Hematopoietic multipotent progenitor cell treated with erythropoietin and hydrocortisone succinate and interleukin-3 and kit ligand, for 8 days (in vitro differentiated cells): ENCODE measurements at places on chromosomes 2 and 18.

GRCh38 chr2:108119492-108119891, 120.3 kb upstream of the SULT1C3 start:
- no peak for DNase-seq

- no peak for DNase-seq
Observed at GRCh38 chr2:72118951-72119350, 28.7 kb downstream of the CYP26B1 start.

DNA sequence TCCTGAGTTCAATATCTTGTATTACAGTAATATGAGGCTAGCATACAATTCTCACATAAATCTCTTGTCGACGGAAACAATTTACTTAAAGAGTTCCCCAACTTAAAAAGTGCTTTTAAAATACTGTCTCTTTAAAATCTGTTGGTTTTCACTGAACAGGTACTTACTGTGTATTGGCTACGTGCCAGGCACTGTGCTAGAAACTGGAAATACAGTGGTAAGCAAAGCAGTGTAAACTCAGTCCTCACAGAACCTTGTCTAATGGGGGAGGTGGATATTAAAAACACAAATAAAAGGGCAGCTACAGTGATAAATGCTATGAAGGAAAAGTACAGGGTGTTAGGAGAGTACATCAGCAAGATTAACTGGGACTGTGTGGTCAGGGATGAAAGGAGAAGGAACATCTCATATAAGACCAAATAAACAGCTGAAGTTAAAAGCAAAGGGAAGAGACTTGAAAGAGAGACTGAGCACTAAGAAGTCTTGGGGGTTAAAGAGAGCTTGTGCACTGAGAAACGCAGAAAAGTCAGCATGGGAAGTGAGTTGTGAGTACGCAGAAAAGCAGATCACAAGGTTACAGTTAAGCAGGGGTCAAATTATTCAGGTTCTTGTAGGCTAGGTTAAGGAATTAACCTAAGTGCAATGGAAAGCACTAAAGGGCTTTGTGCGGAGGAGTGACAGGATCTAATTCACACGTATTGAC, 52.5 kb downstream of the USP40 start:
- no peak for DNase-seq

- DNase-seq, result no peak
Observed at GRCh38 chr2:65834062-65834461, 401.7 kb upstream of the SPRED2 start.

DNA sequence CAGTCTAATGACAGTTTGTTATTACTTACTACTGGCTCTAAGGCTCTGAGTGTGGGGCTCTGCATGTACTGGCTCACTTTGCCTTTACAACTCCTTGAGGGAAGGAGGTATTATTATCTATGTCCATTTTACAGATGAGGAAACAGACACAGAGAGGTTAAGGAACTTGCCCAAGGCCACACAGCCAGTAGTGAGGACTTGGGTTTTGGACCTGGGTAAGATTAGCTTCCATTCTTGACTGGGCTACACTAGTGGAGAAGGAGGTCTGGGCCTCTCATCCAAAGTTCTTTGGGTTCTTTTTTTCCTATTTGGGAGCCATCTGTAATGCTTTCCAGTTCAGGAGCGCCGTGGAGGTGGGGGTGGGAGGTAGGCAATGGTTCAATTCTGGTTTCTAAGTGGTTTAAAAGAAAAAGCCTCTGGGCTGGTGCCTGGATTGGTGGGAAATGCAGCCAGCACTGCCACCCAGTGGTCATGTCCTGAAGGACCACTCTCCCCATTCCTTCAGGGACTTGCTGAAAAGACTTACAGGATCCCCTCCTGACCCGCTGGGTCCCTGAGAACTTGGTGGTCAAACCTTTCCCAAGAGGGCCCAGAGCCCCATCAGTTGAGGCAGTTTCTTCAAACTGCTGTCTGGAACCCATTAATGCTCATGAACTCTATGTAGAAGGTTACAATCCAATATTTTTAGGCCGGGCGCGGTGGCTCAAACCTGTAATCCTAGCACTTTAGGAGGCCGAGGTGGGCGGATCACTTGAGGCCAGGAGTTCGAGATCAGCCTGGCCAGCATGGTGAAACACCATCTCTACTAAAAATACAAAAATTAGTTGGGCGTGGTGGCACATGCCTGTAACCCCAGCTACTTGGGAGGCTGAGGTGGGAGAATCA, 38.6 kb upstream of the NOTO start:
- DNase-seq, result peak; percentile 66

- no peak for DNase-seq
Observed at GRCh38 chr2:10932345-10933151, 20.8 kb downstream of the KCNF1 start.

DNA sequence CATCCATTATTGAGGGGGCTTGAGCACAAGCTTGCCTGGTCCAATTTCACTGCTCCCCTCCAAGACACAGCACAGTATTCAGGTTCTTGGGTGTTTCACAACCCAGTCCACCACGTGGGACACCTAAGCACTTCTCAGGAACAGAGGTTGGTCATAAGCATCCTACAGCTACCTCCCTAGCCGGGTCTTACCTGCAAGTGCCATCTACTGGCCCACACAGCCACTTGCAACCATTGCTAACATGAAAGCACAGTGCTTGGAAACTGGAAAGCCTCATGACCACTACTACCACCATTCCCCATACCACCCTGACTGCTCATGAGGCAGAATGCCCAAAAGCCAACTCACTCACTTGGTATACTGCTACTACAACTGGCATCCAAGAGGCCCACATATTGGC, 105.7 kb upstream of the RPRM start:
- no peak for DNase-seq

- no peak for DNase-seq
Observed at GRCh38 chr18:55419132-55419946, 168.7 kb downstream of the TCF4 start.

- DNase-seq, result no peak
Observed at GRCh38 chr18:54159906-54160305, 64.6 kb downstream of the MBD2 start.

GRCh38 chr2:140595107-140595506, 1535.7 kb downstream of the LRP1B start:
- DNase-seq, result no peak

- no peak for DNase-seq
Observed at GRCh38 chr2:70305531-70305930, 3.7 kb upstream of the FAM136A start.

GRCh38 chr2:241122376-241123002, 20.4 kb upstream of the MTERF4 start:
- DNase-seq, result no peak

GRCh38 chr2:129181963-129182362, 797.5 kb upstream of the RAB6C start:
- no peak for DNase-seq

DNA sequence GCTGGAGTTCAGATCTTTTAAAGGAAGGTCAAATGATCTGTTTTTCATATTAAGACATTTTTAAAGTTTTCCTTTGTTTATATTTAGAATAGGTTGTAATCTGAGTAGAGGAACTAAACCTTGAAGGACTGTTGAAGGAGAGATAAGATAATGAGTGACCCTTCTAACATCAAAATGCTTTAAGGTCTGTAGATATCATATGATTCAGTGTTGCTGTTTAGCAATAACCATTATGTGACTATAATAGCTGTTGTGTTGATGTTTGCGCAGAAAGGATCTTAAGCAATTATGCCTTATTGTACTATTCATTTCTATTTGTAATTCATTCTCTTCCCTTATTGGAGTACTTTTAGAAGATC, 60.0 kb downstream of the SLC16A14 start:
- peak; percentile 38 for DNase-seq

GRCh38 chr2:120587279-120587996, 148.2 kb upstream of the GLI2 start:
- DNase-seq, result no peak

DNA sequence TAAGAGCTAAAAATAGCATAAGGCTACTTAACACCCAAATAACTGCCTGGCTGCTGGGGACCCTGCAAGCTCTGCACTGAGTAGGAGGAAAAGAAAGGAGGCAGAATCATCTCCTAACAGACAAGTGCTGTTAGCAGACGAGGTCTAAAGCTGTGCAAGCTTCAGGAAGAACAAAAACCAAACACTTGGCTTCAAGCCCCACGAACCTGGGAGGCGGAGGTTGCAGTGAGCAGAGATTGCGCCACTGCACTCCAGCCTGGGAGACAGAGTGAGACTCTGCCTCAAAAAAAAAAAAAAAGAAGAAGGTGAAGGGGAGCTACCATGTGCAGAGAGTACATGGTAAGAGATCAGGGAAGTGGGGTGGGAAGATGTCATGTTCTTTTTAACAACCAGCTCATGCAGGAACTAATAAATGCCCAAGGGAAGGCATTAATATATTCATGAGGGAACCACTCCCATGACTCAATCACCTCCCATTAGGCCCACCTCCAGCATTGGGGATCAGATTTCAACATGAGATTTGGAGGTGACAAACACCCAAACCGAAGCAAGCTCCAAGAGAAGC, 28.8 kb upstream of the INO80C start:
- DNase-seq, result no peak

DNA sequence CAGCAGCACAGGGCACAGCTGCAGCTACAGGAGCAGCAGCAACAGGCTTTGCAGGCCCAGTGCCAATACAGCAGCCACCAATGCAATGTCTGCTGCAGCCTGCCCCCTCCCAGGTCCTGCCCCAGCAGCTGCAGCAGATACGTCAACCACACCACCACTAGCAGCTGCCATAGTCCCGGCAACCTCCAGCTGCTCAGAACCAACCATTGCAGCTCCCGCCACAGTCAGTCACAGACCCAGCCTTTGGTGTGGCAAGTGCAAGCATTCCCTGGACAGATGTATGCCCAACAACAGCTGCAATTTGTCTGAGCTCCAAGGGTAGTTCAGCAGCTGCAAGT, 53.3 kb upstream of the TUBA3E start:
- no peak for DNase-seq

DNA sequence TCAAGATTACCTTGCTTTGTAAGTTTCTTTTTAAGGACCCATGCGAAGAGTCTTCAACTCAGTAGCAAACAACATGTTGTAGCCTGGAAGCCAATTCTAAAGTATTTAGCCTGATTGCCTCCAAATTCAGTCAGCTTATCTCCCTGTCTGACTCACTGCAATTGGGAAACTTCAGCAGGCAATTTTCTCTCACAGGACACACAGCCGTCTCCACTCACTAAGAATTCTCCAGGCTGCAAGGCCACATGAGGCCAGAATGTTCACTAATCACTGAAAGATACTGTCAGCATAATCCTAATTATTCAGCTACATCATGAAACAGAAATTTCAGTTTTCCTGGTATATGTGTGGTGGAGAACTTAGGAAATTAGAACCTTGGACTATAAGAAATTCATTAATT, 78.1 kb upstream of the PDE1A start:
- DNase-seq, result no peak

DNA sequence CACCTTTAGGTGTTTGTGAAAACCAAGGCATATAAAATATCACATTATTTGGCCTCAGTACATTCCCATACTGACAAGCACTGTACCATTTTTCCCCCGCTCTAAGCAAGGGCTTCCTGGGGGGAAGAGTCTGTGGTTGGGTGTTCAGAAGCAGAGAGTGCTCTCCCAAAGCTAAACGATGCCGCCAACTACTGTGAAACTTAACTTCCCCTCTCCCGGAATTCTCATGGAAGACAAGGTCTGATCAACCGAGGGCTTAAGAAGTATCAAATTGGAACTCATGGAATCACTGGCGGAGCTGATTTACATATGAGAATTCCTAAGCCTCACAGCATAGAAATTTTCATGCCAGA, 433 bp upstream of the MFF start:
- no peak for DNase-seq

- no peak for DNase-seq
Observed at GRCh38 chr2:240459401-240460252, 24.2 kb downstream of the GPC1 start.

GRCh38 chr18:10062302-10063300, 148.8 kb downstream of the VAPA start:
- DNase-seq, result no peak

GRCh38 chr2:201758234-201758633, 22.5 kb downstream of the ALS2 start:
- no peak for DNase-seq

GRCh38 chr2:45127891-45128290, 118.6 kb upstream of the SIX2 start:
- DNase-seq, result no peak

DNA sequence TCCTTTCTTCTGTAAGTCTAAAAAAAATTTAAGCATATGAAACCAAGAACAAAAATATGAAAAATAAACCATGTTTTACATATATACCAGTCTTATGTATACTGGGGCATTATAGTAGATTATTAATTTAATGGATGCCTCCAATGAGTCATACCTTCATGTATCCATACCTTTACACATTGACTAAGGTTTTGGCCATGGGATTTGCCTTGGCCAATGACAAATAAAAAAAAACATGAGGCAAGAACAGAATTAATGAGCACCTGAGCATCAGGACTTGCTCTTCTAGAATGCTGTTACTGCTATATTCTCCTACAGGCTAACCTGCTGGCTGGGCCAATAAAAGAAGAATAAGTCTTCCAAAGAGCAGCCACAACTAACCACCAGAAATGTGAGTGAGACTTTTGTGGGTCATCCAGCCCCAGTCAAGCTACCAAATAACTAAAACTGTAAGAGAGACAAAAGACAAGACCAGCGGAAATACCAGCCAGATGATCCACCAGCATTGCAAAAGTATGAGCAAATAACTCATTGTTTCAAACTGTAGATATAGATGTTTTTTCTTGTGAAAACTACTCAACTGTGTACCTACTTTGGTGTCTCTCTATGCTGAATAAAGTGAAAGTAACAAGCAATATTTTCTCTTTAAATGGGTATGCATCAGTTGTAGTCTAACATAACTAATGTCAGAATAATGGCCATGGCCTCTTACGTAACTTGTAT, 749.6 kb upstream of the VRK2 start:
- no peak for DNase-seq

DNA sequence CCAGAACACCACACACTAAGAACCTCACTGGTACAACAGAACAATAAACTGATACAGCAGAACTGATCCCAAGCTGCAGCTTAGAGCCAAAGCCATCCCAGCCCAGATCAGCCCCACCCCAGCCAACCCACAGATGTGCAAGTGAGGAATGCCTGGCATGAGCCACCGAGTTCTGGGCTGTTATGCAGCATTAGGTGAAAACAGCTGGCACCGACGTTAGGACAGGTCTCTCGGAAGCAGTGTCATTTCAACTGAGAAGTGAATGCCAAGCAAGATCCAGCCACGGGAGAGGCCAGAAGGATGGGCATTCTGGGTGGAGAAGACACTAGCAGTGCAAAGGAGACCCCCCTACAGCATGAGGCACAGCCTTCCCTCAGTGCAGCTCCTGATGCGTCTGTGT, 38.9 kb downstream of the ADCY3 start:
- no peak for DNase-seq

GRCh38 chr2:46963210-46963609, 47.6 kb upstream of the MCFD2 start:
- no peak for DNase-seq

GRCh38 chr2:173673640-173674039, 291.5 kb downstream of the SP3 start:
- DNase-seq, result no peak
